Cerebellum (tissue), 4 donors: ENCODE measurements at places on chromosomes 5 and 9. TPM values are rescaled to one million over a fixed set of nuclear protein-coding genes. Genes with fewer than 3 reads are reported as not detected.

GRCh38 chr5:173242079-173242478, 7.1 kb upstream of the NKX2-5 start:
- no peak for DNase-seq

DNA sequence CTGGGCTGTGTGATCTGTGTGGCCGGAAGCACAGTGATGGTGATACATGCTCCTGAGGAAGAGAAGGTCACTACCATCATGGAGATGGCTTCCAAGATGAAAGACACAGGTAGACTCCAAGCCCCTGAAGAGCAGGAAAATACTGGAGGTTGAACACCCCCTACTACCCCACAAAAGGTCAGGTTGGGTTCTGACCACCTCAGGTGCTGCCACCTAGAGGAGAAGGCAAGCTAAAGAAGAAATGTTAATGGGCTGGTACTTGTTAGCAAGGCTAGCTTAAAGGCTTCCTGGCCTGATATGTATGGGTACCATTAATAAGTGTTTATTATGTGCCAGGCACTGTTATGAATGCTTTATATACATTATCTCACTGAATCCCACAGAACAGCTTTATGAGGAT, 11.7 kb downstream of the NIPAL4 start:
- no peak for DNase-seq

- no peak for DNase-seq
Measured at GRCh38 chr5:168481330-168481788, 4.9 kb upstream of the RARS1 start.

DNA sequence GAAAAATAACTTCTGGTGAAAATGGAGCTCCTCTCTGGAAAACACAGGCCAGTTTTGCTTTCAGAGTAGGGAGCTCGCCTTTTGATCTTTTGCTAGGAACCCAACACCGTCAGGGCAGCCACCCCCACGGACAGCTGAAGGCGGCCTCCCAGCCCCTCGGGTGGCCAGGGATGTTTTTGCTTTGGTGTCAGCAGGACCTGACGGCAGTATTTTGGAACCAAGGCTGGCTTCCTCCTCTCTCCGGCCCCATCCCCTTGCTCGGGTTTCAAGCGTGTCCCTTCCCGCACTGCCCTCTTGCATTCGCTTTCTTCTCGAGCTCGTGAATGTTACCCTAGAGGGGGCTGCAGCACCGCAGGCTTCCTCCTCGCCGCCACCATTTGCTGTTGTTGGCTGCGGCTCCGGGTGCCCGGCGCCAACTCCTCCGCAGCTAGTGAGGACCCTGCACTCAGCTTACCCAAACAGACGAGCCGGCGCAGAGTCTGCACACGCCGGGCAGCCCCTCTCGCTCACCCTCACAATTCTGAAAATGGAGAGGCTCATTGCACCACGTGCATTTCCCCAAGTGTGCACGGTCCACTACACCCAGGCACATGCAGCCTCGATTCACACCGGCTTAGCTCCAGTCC, 35.5 kb upstream of the ADAMTSL1 start:
- DNase-seq: peak; percentile 17

DNA sequence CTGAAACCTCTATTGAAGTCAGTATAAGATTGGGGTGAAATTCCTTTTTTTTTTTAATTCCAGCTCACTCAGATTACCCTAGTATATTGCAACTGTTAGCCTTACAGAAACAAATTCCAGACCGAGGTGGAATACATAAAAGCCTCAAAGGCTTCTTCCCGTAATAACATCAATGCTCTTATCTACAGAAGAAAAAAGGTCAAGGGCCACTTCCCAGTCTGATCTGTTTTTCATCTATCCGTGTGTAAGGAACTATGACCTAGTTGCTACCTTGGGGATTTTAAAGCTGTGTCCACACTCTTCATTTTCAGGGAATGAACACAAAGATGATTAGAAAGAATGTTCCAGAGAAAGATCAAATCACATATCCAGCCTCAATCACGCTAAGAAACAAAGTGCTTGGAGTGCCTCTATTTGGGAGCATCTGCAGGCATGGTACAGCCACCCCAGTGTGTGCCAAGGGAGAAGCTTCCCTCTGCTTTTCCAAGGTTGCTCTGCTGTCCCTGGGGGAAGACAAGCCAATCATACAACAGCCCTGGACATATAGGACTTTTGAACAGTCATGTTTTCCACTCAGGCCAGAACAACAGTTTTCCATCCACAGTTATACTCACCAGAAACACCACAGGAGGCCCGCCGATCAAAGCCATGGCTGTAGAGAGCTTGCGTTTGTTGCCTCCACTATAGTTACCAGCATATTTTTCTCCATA, 23.5 kb downstream of the NIPSNAP3B start:
- DNase-seq: no peak

DNA sequence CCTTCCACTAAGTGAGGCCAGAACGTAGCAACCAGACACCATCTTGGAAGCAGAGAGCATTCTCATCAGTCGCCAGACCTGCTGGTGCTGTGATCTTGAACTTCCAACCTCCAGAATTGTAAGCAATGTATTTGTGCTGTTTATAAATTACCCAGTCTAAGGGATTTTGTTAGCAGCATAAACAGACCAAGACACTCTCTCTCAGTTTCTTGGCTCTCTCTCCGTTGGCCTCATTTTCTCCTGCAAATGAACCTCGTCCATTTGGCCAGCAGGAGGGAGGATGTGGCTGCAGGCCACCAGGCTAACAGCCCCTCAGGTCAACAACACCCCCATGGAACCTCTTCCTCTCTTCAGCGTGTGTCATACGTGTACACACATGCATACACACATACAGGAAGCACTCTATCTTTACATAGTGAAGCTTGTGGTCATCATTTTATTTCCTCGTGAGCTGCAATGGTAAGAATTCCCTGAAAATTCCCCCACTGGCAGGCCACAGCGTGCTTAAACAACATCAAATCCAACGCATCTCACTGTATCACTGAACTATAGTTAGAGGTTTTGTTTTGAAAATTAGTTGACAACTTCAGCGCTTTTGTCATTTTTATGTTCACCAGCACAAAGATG, 62.8 kb upstream of the PPP1R26 start:
- no peak for DNase-seq

GRCh38 chr5:135890867-135891266, 4.8 kb downstream of the IL9 start:
- no peak for DNase-seq

Gene MAP1B
- total RNA-seq: 564 TPM

- no peak for DNase-seq
Measured at GRCh38 chr9:91516777-91517176, 93.1 kb upstream of the NFIL3 start.

DNA sequence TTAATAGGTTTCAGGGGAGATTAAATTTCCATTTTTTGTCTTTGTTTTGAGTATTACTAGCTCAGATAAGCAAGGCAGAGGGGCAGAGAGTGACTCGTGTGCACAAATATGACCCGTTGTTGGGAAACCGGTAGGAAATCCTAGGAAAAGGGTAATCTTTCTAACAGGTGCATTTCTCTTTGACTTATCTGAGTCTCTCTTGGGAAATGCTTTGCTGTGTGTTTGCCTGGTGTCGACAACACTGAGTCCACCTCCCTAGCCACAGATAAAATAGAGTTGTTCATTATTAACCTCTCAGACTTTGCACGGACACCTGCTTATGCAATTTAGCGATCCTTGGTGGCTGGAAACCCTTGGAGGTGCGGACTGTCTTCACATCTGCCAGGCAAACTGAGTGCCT, 164.2 kb downstream of the FGF1 start:
- DNase-seq: no peak

DNA sequence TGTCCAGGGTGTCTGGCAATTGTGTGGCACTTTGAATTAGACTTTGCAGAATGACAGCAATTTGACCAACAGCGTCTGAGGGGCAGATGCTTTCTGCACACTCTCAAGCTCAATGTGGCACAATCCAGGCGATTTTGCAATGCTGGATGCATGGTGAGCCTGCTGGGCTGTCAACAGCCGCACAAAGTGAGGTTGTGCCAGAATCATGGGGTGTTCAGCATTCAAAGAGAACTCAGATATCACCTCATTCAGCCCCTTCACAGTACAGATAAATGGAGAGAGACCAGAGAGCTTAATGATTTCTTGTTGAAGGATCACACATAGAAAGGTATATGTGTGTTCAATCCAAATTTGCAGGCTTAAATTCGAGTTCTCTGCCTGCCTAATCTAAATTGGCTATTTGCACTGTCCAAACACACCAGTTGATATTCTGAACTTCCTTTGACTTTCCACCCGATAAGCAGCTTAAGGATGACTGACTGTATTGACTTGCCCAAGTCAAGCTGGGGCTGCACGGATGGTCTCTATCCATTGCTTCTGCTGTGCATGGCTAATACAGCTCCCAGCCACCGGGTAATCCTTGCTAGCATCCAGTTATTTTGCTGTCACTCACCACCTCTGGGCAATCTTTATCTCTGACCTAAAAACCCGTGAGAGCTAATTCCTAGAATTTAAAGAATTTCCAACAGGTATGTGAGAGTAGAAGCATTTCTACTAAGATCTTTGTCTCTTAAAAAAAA, 157.9 kb upstream of the TAS2R1 start:
- no peak for DNase-seq

Gene FST
- 12.4 TPM for total RNA-seq

Gene GARIN3
- total RNA-seq: not detected

DNA sequence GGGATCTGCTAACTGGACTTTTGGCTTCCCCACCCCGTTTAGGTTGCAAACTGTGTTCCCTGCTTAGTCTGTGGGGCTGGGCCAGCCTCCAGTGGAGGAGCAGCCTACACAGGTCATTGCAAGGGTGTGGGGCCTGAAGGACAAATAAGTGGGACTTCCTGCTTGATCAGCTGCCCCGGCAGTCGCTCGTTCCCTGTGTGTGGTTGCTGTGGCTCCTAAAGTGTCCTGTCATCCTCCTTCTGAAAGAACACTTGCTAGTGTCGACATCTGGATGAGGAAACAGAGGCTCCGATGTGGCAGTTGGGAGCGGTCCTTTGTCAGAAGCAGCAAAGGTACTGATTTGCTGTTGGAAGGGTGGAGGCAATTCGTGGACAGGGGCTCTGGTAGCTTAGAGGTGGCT, 88.9 kb upstream of the TBCA start:
- no peak for DNase-seq

DNA sequence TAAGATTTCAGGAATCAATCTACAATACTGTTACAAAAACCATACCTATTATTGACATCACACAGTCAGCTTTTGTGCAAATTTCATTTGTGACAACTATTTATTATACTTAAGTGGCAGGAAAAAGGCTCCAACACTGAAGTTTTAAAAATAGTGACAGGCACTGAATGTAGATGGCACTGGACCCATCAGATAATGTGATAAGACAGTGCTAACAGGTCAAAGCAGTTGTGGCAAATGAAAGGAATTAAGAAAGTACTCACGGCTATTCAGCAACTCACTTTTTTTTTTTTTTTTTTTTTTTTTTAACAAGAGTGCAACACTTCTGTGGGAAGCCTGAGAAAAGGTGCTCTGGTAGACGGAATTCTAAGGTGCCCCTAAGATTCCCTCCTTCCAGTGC, 115.0 kb upstream of the MEF2C start:
- DNase-seq: no peak

GRCh38 chr9:137159105-137160053, 10.5 kb downstream of the LRRC26 start:
- no peak for DNase-seq

GRCh38 chr9:19201899-19202891, 28.3 kb upstream of the DENND4C start:
- no peak for DNase-seq

DNA sequence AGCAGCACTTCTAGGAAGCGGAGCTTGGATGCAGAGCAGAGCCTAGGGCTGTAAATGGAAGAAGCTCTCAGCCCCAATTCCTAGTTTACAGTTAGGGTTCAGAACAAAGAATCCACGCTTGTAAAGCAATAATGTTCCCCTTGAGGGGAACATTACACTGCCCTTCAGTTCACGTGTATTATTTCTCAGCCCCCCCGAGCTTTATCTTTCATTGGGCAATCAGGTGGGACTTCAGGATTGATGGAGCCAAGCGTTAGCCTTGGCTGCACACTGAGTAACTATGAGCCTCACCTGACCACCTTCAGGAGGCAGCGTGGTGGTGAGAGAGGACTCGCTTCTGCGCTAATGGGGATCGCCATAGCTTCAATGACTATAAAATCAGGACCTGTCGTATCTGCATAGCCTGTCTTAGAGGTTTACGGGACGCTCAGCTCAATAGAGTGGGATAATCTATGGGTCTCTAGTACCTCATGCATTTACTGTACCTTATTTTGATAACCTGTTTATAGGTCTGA, 157.0 kb upstream of the RASEF start:
- DNase-seq: no peak

DNA sequence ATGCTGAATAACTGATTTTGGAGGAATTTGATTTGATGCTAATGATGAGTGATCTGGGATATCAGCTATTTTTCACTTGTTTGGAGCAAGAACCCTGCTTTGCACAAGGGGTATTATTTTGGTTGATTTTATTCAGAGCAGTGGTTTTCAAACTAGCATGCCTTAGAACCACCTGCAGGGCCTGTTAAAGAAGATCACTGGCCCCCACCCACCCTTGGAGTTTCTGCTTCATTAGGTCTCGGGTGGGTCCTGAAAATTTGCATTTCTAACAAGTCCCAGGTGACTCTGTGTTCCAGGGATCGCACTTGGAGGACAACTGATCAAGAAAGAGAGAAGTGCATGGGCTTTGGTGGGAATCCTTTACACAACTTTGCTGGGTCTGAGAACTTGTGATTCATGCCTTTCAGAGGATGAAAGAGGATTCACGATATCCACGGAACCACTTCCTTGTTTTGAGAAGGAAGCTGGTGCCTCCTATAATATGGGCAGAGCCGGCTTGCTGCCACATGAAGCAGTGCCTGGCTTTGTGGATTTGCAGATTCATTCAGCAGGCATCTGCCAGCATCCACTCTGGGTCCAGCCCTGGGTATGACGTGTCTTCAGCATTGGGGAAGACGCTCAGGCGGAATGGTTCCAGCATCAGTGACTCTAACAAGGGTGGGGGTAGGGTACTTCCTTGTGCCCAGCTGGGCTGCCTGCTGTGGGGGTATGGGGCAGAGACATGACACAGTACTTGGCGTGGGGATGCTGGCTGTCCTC, 106.6 kb upstream of the PITX1 start:
- no peak for DNase-seq

GRCh38 chr9:127444283-127444920, 6.8 kb downstream of the RPL12 start:
- no peak for DNase-seq

GRCh38 chr5:3031733-3032378, 280.4 kb upstream of the IRX2 start:
- no peak for DNase-seq

Gene SLC6A18
- not detected for total RNA-seq

Gene HTR4
- 0.54 TPM for total RNA-seq

- DNase-seq: no peak
Measured at GRCh38 chr9:71928806-71929205, 17.4 kb downstream of the C9orf85 start.

GRCh38 chr9:33510262-33511183, 13.5 kb upstream of the ANKRD18B start:
- DNase-seq: peak; percentile 58
